ENCODE measurements at places on chromosomes 5 and 9. TPM values are rescaled to one million over a fixed set of nuclear protein-coding genes. Genes with fewer than 3 reads are reported as not detected.

DNA sequence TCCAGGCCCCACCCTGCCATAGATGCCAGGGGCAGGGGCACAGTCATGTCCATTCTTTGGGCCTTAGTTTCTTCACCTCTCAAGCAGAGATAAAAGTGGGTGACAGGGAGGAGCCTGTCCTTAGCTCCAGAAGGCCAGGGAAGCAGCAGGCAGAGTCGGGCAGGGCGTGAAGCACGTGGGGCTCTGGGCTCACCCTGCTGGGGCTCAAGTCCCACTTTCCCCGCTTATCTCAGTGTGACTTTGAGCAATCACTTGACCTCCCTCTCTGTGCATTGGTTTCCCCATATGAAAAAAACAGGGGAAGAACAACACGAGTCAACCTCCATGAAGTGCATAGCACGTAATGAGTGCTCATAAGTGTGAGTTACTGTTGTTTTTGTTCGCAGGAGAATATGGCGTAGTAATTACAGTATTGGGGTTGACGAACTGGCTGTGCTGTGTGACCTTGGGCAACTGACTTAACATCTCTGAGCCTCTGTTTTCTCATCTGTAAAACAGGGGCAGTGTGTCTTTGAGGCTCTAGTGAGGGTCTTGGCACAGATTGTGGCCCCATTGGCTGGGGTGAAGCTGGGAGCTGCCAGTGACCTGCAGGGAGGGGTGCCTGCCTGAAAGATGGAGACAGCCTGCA lies 39.9 kb upstream of the HAND1 start:
- DNase-seq = no peak

GRCh38 chr5:111201705-111202104 lies 22.5 kb upstream of the CAMK4 start:
- no peak for DNase-seq

DNA sequence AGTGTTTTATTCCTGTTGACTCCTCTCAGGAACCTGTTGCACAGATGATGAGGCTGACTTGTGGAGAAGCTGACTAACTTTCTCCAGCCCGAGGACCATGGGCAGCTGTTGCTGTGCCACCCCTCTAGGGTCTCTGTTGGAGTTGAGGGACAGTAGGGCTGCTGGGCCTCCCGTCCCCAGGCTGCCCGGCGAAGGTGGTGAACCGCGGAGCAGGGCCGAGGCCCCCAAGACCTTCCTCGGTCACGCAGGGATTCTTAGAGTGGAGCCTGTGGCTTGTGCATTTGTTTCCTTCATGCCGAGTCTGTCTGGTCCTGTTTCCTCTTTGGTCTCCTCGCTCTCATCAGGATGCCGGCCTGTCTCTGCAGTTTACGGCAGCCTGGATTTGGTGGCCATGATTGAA lies 40.2 kb downstream of the CACNA1B start:
- DNase-seq = no peak

Gene CORO2A
- total RNA-seq = 2.8 TPM

GRCh38 chr5:42759456-42759855 lies 2.8 kb downstream of the CCDC152 start:
- DNase-seq = peak; percentile 81

Gene ST8SIA4
- total RNA-seq = 0.63 TPM

DNA sequence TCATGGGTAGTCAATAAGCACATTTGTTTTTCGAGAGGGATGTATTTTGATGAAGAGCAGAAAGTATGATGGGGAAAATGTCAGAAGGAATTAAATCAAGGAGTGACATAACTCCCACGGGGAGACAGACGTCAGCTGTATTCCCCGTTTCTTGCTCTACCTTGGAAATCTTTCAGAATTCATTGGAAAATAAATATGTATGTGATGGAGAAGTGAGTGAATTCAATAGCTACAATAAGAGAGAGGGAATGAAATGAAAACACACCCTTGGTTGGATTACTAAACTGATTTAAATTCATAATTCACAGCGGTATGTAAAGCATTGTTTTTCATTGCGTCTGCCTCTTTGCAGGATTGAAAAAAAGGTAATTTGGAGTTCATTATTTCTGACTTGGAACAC lies 209.7 kb upstream of the KLF4 start:
- DNase-seq = no peak

- DNase-seq = no peak
These were observed 22.5 kb upstream of the CCNH start for GRCh38 chr5:87435144-87435694.

- peak; percentile 94 for DNase-seq
These were observed 299.4 kb upstream of the RASA1 start for GRCh38 chr5:86968301-86968753.

- DNase-seq = peak; percentile 26
These were observed 25.1 kb downstream of the NANS start for GRCh38 chr9:98081477-98082219.

- no peak for DNase-seq
These were observed 220.2 kb downstream of the EFNA5 start for GRCh38 chr5:107450531-107450930.

All from PC-3 (cell line).